Renal cortex interstitium (tissue), 15 donors: ENCODE measurements at places on chromosomes 4 and X.

DNA sequence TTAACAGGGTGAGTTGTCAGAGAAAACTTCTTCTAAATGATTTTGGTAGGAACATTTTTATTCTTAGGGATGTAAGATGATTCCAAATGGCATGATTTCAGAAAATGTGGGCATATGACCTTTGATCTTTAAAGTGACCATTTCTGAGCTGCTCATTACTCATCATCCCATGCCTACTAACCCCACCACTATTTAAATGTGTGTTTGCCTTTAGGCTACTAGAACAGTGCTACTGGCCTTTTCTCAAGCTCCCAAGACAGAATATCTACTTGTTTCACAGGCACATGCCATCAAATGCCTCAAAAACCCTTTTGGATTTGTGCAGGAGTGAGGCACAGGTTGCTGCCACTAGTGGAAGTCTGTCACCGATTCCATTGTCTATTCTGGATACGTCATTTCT lies 428.2 kb downstream of the ADAM29 start:
- no peak for DNase-seq

- no peak for DNase-seq
Measured at GRCh38 chr4:1715002-1715758, 3.1 kb upstream of the SLBP start.

GRCh38 chr4:5355846-5356245 lies 304.6 kb downstream of the STK32B start:
- DNase-seq = no peak

DNA sequence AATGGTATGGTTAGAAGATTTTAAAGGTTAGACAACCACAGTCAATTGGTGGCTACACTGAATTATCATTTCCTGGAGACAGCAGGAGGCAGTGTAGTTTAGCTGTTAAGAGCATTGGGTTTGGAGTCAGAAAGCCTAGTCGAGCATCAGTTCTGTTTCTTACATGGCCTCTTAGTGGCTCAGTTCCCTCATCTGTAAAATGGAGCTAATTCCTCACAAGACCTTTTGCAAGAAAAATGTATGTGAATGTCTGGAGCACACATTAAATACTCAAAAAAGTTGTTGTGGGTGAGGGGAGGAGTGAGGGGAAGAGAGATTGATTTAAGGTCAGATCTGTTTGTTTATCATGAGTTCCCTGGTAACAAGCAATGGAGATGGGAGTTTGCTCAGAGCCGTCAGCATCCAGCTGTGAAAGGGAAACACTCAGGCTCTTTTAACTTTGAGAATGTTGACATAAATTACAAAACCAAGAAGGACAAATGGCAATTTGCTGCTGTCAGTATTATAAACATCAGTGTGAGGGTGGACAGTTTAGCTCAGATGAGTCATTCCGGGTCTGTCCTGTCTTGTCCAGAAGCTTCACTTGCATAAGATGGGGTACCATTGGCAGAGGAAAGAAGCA lies 98.2 kb upstream of the PGRMC2 start:
- DNase-seq = peak; percentile 68

DNA sequence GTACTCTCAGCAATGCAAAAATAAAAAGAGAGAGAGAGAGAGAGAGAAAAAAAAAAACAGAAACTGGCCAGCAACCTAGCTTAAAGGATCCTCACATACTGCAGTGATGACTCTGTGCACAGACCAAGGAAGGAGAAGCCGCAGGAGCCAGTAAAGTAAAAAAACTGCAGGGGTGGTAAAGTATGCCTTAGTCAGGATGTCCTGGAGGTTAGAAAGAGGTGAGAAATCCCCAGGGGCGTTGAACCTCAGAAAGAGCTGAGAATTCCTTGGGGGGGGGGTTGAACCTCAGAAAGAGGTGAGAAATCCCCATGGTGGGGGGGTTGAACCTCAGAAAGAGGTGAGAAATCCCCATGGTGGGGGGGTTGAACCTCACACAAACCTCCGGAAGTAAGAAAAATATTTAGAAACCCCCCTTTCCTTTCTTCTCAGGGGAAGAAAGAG lies 48.0 kb downstream of the MAGEA9 start:
- no peak for DNase-seq

DNA sequence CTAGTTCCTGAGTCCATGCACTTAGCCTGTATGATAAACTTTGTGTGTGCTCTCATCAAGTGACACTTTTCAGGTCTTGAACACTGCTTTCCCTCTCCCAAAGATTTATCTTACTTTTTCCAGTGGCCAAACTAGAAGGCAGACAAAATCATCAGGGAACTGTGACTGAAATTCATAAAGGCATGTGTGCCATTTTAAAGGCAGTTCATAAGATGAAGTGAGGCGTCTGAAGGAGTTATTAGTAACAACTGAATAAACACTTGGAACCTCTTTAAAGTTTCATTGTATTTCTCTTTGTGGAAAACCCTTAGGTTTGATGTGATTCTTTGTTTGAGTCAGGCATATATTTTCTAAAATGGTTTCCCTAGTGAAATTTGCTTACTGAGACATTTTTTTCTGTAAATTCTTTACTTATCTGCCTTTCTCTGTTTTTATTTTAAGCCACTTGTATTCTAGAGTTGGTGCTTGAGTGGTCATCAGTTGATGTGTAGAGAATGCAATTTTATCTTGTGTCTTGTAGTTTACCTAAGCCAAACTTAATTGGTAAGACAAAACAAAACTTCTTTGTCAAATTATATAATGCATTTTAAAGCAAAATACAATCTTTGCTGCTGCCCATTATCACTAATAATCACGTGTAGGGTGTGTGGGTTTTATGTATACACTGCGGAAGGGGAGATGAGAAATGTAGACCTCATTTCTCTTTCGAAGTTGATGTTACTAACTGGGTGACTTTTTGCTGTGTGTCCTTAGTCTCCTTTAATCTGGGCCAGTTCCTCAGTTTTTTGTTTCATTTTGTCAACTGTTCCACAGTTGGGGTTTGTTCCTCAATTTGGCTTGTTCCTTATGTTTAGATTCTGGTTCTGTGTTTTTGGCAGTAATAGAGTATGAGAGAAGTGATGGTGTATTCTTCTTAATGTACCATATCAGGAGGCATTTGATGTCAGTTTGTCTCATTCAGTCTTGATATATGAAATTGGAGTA lies 56.8 kb downstream of the RBPJ start:
- no peak for DNase-seq

DNA sequence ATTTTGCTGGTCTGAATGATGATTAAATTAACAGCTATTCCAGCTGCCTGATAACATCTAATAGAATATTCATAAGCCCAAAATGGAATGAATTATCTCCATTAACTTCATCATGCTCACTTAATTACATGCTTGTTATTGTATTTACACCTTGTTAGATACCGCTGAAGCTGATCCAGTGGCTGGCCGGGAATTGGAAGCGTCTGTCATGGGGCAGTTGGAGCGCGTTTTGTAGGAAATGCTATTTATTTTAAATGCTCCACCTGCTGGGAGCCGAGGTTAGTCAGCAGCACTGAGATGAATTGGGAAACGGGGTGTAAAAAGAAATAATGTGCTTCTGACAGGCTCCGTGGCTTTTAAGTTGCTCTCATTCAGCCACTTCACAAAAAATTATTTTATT lies 25.2 kb downstream of the ARX start:
- DNase-seq = no peak

DNA sequence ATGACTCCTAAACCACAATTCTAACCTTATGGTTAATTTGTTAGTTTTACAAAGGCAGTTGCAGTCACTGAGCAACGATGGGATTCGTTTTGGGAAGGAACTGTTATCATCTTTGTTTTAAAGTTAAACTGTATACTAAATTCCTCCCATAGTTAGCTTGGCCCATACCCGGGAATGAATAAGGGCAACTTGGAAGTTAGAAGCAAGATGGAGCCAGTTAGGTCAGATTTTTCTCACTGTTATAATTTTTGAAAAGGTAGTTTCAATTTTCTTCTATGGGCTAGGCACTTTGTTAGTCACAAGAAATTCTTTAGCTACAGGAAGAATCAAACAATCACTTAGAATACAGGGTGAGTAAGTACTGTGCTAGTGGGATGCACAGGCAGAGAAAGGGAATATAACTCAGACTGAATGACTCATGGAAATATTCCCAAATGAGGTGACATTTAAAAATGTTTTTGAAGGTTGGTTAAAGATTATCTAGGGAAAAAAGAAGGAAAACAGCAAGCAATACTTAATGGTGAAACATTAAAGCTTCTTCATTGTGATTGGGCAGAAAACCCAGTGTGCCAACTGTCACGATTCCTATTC lies 153.6 kb downstream of the MAGEB17 start:
- DNase-seq = no peak

GRCh38 chr4:132504438-132504837 lies 644.7 kb upstream of the PCDH10 start:
- DNase-seq = no peak

GRCh38 chrX:149398027-149398426 lies 107.1 kb downstream of the IDS start:
- no peak for DNase-seq

DNA sequence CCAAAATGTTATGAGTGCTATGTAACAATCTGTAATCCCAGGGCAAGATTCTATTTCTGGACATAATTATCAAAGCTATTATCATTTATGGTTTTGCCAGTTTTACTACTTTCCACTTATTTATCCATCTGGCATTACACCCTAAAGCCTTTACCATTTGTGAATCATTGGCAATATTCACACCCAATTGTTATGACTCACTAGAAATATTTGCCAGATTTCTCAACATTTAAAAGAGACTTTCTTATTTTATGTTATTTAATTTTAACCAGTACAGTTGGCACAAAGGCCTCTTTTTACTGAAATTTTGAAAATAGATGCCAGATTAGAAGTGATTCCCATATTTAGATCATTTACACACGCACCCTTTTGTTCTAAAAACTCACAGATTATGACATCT lies 242.7 kb upstream of the WDFY3 start:
- no peak for DNase-seq

GRCh38 chr4:37684154-37684553 lies 2.0 kb downstream of the RELL1 start:
- DNase-seq = no peak

GRCh38 chrX:42948723-42949657 lies 171.0 kb upstream of the PPP1R2C start:
- no peak for DNase-seq
